ENCODE measurements at places on chromosomes 2 and 18. TPM values are rescaled to one million over a fixed set of nuclear protein-coding genes. Genes with fewer than 3 reads are reported as not detected.

GRCh38 chr2:210626849-210627248, 70.5 kb downstream of the CPS1 start:
- no peak for DNase-seq

Gene MARCO
- not detected for total RNA-seq

Gene SCG2
- total RNA-seq = not detected

GRCh38 chr2:120675460-120676130, 60.1 kb upstream of the GLI2 start:
- no peak for DNase-seq

- DNase-seq = no peak
Observed at GRCh38 chr2:204738721-204739120, 193.4 kb downstream of the PARD3B start.

Gene CFAP65
- total RNA-seq = under 0.01 TPM

GRCh38 chr2:17850151-17850550, 28.3 kb upstream of the KCNS3 start:
- no peak for DNase-seq

Gene LRRC30
- total RNA-seq = not detected

DNA sequence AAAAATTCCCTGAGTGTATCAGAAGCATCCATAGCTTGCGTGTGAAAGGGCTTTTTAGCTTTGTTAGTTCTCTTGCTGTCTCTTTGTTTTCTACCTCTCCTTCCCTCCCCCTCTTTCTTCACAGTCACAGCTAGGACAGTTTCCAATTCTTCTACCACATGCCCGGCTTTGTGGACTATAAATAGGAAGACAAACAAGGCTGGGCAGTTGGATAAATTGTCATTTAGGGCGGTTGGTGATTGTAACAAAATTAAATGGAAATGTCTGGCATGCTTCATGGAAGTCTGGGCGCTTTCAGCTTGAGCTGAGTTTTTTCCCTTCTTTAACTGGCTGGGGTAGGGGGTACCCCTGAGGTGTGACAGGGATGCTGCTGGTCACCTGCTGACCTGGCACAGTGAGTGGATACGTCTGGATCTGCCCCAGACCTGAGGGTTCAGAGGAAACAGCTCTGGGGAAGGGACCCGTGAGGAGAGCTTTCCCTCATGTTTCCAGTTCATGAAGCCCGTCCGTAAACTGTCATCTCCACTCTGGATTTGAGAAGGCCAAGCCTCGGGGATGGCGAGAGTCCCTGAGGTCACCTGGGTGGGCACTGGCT, 29.0 kb upstream of the GIGYF2 start:
- DNase-seq = no peak

GRCh38 chr2:88329815-88330603, 122.5 kb downstream of the FOXI3 start:
- DNase-seq = no peak

Gene TMEFF2
- total RNA-seq = 0.04 TPM

DNA sequence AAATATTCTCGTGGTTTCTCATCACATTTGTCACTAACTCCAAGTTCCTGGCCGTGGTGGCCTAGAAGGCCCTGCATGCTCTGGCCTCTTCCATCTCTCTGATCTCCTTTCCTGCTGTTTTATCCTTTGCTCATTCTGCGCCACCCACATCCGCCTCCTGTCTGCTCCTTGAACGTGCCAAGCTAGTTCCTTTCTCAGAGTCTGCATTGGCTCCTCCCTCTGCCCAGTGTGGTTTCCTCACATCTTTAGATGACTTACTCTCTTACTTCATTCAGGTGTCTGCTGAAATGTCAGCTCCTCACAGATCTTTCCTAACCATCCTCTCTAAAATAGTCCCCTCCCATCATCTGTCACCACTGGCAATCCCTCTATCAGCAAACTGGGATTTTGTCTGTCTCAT, 158.6 kb upstream of the RBMS1 start:
- DNase-seq = peak; percentile 15

Gene SLC39A10
- 39.3 TPM for total RNA-seq

GRCh38 chr2:229205704-229206103, 65.4 kb downstream of the PID1 start:
- DNase-seq = no peak

GRCh38 chr2:154125891-154126290, 254.2 kb downstream of the GALNT13 start:
- no peak for DNase-seq

GRCh38 chr2:240149943-240150784, 9.7 kb upstream of the OTOS start:
- DNase-seq = no peak

- no peak for DNase-seq
Observed at GRCh38 chr2:153287109-153287801, 191.3 kb downstream of the RPRM start.

Gene SLC4A5
- 0.04 TPM for total RNA-seq

Gene CHST9
- total RNA-seq = not detected

Gene TMEM247
- not detected for total RNA-seq

GRCh38 chr18:67589325-67589724, 72.8 kb upstream of the DSEL start:
- DNase-seq = no peak

Gene CNRIP1
- 40.0 TPM for total RNA-seq

Gene SERPINB4
- total RNA-seq = not detected

Gene EN1
- total RNA-seq = not detected

Gene LBH
- total RNA-seq = 3.4 TPM

DNA sequence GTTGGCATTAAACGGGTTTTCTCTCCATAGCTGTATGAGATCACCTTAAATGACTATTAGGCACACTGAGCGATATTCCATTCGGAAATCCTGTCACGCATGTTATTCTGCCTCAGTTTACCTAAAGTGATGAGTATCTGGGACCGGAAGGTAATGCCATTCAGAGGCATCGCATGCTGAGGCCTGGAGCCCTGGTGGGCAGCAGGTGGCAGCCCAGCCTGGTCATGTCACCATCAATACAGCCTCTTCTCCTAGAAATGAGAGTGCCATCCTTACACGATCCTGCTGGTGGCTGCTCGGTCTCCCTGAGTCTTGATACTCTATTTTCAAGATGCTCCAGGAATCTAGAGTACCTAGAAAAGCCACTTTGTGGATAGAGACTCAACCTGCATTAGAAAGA, 119.8 kb downstream of the EIPR1 start:
- DNase-seq = no peak

- DNase-seq = no peak
Observed at GRCh38 chr18:44473394-44474066, 207.2 kb upstream of the SETBP1 start.

- no peak for DNase-seq
Observed at GRCh38 chr2:236971131-236971821, 114.4 kb upstream of the COPS8 start.

DNA sequence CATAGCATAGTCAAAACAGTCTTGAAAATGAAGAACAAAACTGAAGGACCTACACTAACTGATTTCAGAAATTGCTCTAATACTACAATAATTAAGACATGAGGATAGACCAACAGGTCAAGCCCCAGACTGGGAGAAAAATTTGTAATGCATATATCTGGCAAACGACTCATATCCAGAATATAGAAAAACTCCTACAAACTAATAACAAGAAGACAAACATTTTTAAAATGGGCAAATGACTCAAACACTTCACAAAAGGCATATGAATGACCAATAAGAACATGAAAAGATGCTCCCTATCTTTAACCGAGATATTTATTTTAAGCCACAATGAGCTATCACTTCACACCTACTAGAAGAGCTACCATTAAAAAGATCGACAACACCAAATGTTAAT, 14.2 kb downstream of the TGFBRAP1 start:
- DNase-seq = no peak

Gene TDRD15
- not detected for total RNA-seq

DNA sequence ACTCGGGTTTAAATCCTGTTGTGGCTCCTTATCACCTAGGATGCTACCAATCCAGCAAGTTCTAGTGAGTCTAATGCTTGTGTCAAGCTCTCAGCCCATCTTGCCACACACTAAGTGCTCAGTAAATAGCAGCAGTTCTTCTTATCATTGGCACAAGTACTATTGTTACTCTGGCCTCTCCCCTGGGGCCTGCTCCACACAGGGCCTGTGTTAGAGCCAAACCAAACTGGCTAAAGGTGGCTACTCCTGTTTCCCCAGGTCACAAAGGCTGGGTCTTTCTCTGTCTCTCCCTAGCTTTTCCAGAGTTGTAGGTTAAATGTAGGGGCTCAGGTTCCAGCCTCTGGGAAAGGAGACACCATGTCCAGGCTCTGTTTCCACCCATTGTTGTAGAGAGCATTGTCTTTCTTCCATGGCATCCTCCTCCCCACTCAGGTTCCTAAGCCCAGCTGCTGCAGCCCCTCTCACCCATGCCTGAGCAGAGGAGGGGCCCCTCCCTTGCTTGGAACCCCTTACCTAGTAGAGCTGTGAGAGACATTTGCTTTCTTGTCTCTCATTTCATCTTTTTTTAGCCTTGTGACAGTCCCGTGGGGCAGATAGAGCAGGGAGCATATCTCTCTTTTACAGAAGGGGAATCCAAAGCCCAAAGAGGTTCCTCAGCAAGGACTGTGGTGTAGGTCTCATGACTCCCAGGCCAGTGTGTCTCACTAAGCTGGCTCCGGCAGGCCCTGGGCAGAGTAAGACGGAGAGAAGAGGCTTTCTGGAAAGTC, 56.4 kb upstream of the OTOF start:
- DNase-seq = no peak

- peak; percentile 20 for DNase-seq
Observed at GRCh38 chr2:217065695-217066405, 206.0 kb upstream of the TNP1 start.

DNA sequence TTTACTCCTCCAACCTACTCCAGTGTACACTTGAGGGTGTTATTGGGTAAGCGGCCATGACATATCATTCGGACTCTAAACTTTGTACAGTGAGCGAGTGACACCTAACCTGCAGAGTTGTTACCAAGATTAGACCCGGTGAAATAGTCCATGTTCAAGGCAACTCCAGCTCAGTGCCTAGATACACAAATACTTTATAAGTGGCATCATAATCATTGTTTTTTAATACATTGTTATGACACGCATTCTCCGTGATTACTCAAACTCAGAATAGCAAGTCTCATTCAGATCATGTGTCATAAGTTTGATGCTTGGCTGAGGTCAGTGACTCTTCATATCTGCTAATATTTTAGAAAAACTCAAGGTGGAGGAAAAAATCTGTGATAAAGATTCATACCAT, 597.8 kb downstream of the DCC start:
- DNase-seq = no peak

- DNase-seq = no peak
Observed at GRCh38 chr2:166372046-166372445, 3.7 kb downstream of the SCN9A start.

- no peak for DNase-seq
Observed at GRCh38 chr2:120109186-120110061, 96.5 kb downstream of the EPB41L5 start.

GRCh38 chr2:85033388-85033787, 62.4 kb downstream of the KCMF1 start:
- no peak for DNase-seq

DNA sequence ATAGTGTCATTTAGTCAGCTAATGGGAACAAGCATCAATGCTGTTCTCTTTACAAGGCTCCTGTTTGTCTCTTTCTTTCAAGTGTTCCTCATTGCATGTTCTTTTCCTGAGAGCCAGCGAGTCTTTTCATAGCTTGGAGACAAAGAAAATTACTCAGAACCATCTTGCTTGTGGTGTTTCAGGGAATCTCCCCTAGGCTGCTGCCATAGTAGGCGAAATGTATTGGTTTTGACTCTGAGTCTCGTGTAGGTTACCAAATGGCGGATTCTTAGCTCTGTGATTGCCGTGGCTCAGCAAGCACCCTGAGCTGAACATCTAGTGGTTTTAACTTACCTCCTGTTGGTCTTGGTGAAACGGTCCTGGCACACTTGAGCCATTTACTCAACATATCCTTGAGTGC, 68.7 kb downstream of the RHBDD1 start:
- DNase-seq = no peak

- no peak for DNase-seq
Observed at GRCh38 chr18:46401486-46402070, 255.4 kb downstream of the LOXHD1 start.

DNA sequence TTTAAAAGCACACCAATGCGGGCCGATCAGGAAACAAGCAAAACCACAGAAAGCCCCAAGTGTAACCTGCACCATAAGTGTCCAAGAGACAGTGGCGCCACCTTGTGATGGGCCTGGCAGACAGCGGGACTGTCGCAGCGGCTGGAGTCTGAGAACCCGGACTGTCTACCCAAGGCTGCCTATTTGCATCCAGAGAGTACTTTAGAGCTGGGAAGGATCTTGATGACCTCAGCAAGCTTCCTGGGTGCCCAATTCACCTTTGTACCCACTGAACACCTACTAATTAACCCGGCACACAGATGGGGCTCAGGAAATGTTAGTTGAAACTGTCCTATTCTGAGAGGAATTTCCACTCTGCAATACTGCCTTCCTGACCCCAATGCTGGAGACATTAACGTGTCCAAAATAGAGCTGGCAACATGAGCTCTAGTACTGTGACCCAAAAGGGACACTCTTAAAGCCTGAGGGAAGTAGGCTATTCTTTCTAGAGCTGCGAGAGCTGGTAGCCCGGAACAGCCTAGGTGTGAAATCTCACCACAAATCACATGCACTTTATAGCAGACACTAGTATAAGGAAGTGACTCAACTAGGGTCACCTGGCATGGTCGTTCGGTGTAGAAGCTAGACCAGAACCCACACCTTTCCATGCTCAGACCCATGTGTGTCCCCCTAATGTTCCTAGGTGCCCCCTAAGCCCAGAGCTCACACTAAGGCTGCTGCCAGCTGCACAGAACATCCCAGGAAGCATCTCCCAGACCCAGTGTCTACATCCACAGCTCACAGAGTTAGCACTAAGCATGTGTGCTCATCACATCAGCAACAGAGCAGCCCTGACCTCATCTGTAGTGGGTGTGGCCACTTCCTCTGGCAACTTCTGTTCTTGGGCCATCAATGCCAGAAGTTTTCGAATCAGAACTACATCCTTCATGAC, 25.4 kb downstream of the POLR1A start:
- DNase-seq = no peak

GRCh38 chr18:64851726-64852125, 702.8 kb upstream of the LINC00305 start:
- no peak for DNase-seq

Gene DNAJC5G
- not detected for total RNA-seq

GRCh38 chr2:168494190-168494711, 38.2 kb downstream of the CERS6 start:
- no peak for DNase-seq

GRCh38 chr18:64179556-64180080, 30.7 kb upstream of the LINC00305 start:
- DNase-seq = no peak

DNA sequence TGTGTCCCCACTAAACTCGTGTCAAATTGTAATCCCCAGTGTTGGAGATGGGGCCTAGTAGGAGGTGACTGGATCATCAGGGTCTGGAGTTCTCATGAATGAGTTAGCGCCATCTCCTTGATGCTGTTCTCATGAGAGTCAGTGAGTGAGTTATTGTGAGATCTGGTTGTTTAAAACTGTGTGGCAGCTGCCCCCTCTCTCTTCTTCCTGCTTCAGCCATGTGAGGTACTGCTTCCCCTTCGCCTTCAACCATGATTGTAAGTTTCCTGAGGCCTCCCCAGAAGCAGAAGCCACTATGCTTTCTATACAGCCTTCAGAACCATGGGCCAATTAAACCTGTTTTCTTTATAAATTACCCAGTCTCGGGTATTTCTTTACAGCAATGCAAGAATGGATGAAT, 50.4 kb downstream of the AP1S3 start:
- DNase-seq = no peak
